ENCODE measurements at places on chromosomes 7 and 10.

DNA sequence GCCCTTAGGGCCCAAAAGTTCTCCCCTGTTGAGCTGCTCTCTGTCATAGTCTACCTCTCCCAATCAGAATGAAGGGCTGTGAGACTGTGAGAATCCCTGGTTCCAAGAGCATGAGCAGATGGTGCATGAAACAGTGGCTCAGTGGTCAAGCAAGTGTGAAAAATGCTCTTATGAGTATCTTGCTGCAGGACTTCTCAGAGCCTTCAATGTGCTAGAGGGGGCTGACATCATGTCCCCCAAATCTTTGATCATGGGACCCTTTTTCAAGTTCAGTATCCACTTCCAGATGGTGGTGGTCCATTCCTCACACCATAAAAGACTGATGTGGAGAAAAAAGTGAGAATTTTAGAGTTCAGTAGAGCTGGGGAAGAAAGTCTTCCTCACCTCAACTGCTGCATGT is 265.3 kb upstream of the HABP2 start:
- no peak for DNase-seq

GRCh38 chr10:65620404-65621048 is 1305.3 kb upstream of the LRRTM3 start:
- no peak for DNase-seq

- no peak for DNase-seq
Observed at GRCh38 chr7:141103847-141104429, 30.1 kb downstream of the TMEM178B start.

- DNase-seq, result no peak
Observed at GRCh38 chr10:2118201-2118600, 380.9 kb upstream of the ADARB2 start.

DNA sequence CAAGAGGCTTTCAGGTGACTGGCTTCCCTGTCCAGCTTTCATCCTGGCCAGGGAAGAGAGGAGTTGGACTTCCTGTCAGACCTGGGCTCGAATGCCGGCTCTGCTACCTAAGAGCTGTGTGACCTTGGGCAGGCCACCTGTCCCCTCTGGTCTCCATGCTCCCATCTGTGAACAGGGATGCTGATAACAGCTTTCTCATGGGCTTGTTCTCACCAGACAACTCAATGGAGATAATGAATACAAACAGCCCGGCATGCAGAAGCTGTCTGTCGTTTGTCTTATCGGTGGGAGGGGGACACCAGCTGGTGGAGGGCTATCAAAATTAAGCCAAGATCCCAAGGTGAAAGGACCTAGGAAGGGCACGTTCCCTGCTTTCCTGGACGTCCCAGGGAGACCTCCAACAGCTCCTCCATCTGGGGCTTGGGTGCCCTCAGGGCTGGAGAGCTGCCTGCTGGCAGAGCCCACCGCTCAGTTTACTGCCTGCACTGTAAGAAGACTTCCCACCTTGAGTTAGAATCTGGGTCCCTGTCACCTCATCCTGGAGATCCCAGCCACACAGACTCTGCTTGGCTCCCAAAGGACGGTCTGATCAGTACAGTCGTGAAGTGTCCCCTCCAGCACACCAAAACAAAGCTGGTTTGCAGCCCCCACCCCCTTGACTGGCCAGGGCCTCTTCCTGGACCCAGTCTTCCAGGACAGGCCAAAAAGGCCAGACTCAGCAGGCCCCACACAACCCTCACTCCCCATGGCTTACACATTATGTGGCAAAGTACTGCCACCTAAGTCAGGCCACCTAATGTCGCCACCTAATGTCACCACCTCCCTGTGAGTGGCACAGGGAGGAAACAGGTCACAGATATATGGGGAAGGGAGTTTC is 40.9 kb downstream of the PPIF start:
- no peak for DNase-seq

- no peak for DNase-seq
Observed at GRCh38 chr10:6399231-6399741, 180.8 kb downstream of the PRKCQ start.

GRCh38 chr10:74063256-74063655 is 65.3 kb downstream of the VCL start:
- no peak for DNase-seq

DNA sequence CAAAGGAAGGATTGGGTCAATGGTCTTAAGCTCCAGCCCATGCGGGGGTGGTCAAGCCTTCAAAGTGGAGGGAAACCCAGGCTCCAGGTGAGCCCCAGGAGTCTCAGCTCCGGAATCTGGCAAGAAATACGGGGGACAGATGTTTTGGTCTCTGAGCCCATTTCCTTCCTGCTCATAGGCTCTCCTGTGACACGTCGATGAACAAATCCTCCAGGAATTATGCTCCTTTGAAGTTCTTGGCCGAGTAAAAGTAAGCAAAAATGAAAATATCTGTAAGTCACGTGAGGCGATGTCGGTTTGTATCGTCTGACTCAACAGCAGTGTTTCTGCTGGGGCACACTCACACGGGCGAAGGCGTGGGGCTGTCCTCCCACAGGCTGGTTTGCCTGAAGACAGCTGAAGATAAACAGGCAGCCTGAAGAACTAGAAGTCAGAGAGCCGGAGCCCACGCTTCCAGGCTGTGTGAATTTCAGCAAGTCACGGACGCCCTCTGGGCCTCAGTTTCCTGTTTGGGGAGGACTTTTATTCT is 52.6 kb upstream of the SMNDC1 start:
- DNase-seq, result peak; percentile 63

DNA sequence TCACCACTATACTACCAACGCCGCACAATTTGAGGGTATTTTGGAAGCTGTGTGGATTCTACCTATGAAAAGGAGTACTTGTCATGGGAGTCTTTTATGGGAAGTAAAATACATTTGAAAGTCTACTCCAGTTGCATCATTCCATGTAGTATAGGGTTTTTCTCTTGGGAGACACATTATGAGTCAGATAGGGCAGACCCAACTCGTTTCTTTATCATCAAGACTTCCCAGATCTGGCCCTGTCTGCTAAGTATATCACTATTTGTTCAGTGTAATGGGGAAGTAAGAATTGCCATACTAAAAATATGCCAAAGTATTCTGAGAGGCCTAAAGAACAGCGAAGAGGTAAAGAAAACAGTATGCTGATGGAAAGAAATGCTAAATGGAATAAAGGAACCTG is 144.2 kb downstream of the SPAG6 start:
- no peak for DNase-seq

DNA sequence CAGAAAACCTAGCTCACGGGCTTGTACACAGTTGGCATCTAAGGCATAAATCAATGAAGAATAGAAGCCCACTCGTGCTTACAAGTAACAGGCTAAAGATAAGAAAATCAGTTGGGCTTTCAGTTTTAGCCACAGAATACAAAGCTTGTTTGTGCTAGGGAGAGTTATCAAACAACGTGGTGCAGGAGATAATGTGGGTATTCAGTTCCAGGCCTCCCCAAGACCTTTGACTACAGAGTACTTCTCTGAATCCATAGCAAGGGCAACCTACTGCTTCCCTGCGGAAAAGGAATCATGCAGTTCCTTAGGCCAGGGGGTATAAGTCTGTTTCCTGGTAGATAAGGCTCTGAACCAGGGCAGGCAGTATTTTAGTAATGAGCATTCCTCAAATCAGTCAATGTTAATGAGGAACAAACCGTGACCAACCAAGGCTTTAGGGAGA is 219.5 kb upstream of the CSTF2T start:
- no peak for DNase-seq

- no peak for DNase-seq
Observed at GRCh38 chr7:145959981-145960380, 156.6 kb upstream of the CNTNAP2 start.

DNA sequence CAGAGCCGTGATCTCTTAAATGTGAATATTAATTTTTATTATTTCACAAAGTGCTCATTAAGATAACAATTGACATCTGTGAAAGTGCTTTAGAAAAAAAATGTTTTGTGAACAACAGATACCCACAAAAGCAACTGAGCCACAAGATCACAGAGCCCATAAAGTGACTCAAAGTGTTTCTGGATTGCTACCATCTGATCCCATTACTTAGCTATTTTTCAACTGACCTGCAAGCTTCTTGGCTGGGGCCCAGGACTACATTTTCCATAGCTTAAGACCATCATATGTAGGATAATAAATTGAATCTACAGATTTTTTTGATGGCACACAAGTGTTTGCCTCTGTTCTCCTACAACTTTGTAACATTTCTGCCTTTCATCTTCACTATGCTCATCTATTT is 674.4 kb downstream of the PHTF2 start:
- no peak for DNase-seq

- DNase-seq, result peak; percentile 47
Observed at GRCh38 chr10:110013630-110014293, 6.0 kb downstream of the ADD3 start.

DNA sequence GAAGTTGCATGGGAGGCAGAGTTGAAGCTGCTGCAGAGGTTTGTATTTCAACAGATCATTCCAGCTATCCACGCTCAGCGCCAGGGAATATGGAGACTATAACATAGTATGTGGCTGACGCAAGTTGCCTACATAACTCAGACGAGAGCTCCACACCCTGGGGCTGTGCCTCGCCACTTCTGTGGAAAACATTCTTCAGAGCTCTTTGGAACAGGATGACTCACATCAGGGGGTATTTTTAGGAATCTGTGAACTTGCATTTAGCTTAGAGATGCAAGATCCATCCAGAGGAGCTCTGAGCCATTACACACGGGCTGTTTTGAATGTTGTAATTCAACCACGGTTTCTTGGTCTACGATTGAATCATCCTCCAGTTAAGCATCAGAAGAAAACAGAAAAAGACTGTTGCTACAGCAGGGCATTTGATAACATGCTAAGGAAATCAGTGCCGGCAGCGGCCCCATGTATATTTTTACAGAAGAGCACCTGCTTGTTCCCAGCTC is 481.5 kb upstream of the AKR1E2 start:
- no peak for DNase-seq

DNA sequence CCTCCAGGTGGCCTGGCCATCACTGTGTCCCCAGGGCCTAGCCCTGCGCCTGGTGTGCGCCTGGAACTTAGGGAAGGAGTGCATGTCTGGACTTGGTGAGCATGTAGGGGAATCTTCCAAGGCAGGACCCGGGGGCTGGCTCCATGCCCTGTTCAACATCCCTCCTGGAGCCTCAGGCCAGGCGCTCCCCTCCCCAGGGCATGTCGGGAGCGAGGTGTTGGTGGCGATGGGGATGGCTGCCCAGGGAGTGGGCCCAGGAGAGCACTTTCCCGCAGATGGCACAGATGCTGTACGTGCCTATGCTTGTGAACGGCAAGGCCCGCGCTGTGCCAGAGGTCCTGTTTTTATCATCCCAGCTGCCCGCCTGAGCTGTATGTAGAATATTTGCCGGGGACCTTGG is 55.0 kb downstream of the CDH23 start:
- no peak for DNase-seq

- no peak for DNase-seq
Observed at GRCh38 chr10:49668684-49669083, 10.8 kb upstream of the C10orf53 start.

DNA sequence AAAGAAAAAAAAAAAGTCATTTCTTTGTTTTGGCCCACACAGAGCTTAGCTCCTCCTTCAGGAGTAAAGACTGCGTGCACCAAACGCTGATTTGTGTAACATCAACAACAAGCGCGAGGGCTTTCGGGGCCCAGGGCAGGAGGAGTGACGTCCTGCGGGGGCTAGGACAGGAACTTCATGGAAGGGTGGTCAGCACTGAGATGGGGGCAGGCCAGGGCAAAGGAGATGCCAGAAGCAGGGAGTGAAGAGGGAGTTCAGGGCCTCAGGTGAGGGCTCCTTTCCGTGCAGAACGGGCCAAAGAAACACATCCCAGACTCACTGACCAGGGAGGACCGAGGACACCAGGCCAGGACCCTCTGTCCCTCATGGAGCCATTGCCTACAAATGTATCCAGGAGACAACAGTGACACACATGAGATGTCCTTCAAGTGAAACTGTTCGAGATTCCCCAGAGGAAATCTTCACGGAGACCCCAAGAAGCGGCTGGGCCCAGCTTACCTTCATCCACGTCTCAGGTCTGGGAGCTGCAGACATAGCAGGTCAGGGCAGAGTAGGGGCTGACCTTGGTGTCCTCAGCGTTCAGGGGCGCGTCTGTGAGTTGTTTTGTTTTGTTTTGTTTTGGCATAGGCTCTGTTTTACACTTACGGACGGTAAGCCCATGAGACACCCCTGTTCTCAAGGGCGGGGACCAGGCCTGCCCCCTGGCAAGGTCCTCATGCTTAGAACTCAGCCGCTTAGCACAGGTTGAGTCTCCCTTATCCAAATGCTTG is 30.4 kb upstream of the SHH start:
- no peak for DNase-seq

GRCh38 chr7:106543221-106543757 is 117.7 kb downstream of the CCDC71L start:
- no peak for DNase-seq

- peak; percentile 75 for DNase-seq
Observed at GRCh38 chr7:142603870-142604448, 145.3 kb upstream of the PRSS1 start.

GRCh38 chr7:76283254-76284159 is 19.0 kb upstream of the HSPB1 start:
- DNase-seq, result no peak

DNA sequence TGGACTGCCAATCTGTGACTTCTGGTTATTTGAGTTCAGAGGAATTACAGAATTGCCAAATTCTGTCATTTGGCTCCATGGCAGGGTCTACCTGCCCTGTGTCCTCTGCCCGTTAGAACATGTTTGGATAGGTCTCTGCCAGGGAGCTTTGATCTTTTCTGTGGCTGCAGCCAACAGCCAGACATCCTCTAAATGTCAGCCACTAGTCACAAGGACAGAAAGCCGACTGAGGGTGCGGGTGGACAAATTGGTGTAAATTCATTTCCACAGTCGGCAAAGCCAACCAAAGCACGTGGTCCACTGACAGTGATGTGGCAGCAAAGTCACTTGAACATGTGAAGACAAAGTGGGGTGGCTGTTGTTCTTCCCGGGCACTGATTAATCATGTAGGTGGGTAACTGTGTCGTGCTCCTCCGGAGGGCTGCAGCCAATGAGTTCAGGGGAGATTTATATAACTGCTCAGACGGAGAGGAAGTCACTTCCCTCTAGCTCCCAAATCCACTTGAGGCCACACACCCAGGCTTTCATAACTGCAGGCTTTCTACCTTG is 26.7 kb upstream of the CAMK1D start:
- no peak for DNase-seq

GRCh38 chr7:88046839-88047573 is 113.0 kb downstream of the ADAM22 start:
- DNase-seq, result no peak

DNA sequence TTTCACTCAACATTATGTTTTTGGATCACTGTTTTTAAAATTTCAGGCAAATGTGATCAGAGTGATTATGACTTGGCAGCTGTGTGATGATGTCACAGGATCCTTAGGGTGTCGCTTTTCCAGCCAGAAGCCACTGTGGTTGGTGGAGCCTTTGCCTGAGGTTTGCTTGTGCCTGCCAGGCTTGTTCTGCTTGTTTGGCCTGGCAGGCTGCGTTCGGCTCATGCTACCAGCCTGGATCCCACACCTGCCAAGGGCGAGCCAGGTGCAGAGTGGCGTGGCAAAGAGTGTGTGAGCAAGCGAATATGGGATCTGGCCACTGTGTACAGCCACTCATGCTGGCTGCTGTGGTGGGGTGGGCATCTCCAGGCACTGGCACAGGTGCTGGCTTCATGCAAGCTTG is 55.7 kb downstream of the ADK start:
- no peak for DNase-seq

All from CD4-positive, alpha-beta T cell treated with Interleukin-17A for 1 hour (primary cell).